Cardiac atrium fibroblast (primary cell): ENCODE measurements at places on chromosomes 12 and 14. TPM values are rescaled to one million over a fixed set of nuclear protein-coding genes. Genes with fewer than 3 reads are reported as not detected.

KRT75 gene
- total RNA-seq, result not detected in 2 replicates

CDH24 gene
- 3.2 and 4.1 TPM in 2 replicates for total RNA-seq

KCNJ8 gene
- 0.16 and 0.36 TPM in 2 replicates for total RNA-seq

LRRK2 gene
- total RNA-seq, result 1.1 and 1.4 TPM in 2 replicates

CLMN gene
- 0.81 and 7.2 TPM in 2 replicates for total RNA-seq

CMKLR1 gene
- 0.18 and 0.32 TPM in 2 replicates for total RNA-seq

SIVA1 gene
- 184 and 211 TPM in 2 replicates for total RNA-seq
